ENCODE measurements at places on chromosomes 11 and 22.
A peak's percentile ranks its signal among the peaks of the same experiment; 100 is the strongest.

DNA sequence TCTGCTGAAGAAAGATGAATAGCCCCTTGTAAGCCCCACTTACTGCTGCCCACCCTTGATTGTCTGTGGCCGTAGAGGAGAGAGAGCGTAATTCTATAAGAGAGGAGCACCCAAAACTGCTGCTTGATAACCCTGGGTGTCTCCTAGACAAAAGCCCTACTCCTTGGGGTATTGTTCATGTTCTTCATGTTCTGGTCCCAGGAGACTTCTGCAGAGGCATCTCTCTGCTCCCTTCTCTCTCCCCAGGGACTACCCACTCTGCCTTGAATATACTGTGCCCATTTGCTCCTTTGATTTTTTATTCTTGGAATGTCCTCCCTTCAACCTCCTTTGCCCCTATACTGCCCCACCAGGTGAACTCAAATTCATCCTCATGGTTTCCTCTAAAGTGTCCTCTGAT, 417.8 kb upstream of the CADM1 start:
- DNase-seq = no peak

- DNase-seq = no peak
These were observed 38.5 kb downstream of the SHANK2 start for GRCh38 chr11:71213696-71214552.

DNA sequence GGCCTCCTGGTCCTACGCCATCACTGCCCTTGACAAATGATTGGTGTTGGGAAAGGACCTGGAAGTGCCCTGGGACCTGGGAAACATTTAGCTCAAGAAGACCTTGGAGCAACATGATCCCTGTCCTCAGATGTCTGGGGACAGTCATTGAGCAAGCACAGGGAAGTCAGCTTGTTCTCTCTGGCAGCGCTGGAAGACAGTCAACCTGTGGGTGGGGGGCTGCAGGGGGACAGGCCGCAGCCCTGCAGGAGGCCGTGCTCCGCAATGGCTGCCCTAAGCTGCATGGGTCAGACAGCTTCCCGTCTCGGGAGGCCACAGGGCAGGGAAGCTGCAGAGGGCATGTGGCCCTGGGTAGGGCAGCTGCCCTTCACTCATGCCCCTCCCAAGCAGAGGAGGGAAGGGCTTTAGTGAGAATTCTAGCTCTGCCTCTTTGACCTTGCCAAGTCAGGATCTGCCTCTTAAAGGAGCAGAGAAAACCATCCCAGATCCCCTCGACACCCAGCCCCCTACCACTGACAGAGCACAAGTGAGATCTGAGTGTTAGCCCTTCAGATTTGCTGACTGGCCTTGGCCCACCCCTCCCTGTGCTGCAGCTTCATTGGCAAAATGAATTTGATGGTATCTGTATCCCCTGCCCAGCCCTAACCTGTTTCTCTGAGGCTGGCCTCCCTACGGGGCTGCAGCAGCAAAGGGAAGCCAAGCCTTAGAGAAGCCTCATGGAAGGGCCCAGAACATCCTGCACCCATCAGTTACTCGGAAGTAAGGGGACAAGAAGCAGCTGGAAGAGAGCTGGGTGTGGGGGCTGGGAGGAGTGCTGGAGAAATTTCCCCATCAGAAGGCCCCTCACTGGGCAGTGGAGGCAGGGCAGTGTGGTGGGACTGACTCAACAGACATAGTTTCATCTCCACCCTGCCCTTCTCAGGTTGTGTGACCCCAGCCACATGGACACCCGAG, 6.2 kb upstream of the SREBF2 start:
- no peak for DNase-seq

DNA sequence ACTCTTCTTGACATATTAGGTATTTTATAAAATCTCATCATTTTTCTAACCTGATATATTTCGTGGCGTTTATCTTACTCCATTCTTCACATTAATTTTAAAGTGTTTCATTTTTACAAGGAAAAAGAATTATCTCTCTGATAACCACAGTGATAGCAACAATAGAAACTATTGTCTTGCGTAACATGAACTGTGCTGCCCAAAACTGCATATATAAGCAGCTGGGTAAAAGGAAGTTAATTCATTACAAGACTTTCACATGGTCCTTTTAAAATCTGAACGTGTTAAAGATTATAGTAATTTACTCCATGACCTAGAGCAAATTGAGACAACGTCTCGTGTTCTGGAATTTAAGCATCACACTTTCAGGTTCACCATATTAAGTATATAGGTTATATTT, 210.4 kb upstream of the GRIA4 start:
- DNase-seq = no peak

DNA sequence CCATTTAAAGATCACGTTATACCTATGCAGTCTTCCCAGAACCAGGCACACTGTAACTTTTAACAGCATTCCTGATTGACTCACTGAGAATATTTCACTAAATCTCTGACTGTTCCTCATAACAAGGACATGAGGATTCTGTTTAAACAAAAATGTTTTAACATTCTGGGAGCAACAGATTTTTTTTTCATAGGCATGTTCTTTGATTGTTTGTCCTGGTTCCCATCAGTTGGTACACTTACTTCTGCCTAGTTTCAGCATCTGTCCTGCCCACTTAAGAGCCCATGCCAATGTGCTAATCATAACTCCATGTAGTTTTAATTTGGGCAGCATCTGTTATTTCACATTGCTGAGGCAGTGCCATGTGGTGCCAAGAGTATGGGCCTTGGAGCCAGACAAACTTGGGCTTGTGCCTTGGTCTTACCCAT, 138.5 kb upstream of the CTSC start:
- DNase-seq = no peak

DNA sequence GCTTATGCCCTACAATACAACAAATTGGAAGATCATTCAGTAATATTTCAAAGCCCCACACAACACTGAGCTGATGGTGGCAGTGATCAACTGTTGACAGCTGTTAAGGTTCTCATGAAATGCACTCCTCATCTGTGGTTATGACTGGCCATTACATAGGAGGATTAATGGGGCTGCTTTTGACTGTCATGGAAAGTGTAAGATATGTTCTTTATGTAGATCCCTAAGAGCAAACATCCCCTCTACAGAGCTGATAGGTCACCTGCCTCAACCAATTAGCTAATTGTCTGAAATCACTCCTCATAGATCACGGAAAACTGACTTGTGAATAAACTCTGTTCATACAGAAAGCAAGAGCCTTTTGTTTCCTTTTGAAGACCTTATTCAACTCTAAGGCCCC, 78.1 kb downstream of the GAB2 start:
- DNase-seq = no peak

- no peak for DNase-seq
These were observed 710 bp downstream of the MTCH2 start for GRCh38 chr11:47641600-47642098.

- no peak for DNase-seq
These were observed 7.2 kb upstream of the FLRT1 start for GRCh38 chr11:64028398-64029115.

DNA sequence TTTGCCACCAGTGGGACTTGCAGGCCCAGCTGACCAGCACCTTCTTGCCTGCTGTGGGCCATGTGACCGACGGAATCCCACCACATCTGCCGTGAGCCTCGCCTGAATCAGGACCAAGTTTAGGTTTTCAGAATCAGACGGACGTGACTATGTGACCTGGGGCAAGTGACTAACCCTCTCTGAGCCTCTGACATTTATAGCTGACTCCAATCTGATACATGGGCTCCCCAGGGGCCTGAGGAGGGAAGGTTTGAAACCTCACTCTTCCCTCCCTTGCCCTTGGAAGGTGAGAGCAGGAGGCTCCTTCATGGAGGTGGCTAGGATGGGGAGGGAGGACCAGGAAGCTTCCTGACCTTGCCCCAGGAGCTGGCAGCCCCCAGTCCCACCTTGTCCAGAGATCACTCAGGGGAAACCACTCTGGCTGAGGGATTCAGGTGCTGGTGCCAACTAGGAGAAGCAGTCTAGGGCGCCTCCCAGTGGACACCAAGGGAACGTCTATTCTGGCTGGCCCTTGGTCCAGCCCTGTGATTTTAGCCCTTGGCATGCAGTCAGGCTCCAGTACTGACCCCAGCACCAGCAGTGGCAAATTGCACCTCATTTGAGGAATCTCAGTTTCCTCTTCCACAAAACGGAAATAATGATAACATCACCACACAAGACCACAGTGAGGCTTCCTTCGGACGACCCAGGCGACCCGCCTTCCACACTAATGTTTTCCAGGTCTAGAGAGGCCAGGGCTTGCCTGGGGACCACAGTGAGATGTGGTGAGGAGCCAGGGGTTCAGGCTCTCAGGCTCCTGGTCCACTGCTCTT, 47.2 kb upstream of the SYT7 start:
- no peak for DNase-seq

DNA sequence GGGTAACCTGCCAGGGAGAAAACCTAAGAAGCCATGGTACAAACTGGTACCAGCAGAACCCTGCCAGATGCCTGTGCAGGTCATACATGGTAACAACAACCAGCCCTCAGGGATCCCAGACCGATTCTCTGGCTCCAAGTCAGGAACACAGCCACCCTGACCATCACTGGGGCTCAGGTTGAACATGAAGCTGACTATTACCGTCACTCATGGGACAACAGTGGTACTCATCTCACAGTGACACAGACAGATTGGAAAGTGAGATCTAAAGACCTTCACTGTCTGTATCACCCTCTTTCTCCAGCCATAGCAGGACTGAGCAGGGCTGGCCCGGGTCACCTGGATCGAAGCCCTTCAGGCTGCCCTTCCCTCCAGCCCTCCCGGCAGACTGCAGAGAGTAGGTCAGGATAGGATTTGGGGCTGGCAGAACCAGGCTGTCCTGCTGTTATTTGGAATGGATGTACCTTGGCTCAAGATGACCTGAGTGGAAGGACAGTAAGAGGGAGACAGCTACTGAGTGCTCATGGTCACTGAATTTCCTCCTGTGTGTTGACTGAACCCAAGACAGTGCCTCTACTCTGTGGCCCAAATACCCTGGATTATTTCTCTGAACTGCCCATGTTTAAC, 94.7 kb downstream of the GGTLC2 start:
- DNase-seq = no peak

DNA sequence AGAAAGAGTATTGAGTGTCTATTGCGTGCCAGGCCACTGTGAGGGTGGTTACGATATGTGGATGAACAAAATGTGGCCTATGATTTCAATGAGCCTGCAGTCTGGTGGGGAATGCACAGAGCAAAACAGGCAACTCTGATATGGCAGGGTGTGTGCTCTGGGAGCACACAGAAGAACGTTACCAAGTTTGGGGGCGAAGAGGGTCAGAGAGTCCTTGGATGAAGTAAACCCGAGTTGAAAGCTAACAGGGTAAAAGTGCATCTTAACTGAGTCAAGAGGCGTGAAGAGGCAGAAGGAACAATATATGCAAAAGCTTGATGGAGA, 258 bp downstream of the CFAP68 start:
- no peak for DNase-seq

- no peak for DNase-seq
These were observed 36.7 kb downstream of the TPBGL start for GRCh38 chr11:75277211-75277805.

GRCh38 chr22:50081426-50082196, 3.6 kb downstream of the MLC1 start:
- no peak for DNase-seq

DNA sequence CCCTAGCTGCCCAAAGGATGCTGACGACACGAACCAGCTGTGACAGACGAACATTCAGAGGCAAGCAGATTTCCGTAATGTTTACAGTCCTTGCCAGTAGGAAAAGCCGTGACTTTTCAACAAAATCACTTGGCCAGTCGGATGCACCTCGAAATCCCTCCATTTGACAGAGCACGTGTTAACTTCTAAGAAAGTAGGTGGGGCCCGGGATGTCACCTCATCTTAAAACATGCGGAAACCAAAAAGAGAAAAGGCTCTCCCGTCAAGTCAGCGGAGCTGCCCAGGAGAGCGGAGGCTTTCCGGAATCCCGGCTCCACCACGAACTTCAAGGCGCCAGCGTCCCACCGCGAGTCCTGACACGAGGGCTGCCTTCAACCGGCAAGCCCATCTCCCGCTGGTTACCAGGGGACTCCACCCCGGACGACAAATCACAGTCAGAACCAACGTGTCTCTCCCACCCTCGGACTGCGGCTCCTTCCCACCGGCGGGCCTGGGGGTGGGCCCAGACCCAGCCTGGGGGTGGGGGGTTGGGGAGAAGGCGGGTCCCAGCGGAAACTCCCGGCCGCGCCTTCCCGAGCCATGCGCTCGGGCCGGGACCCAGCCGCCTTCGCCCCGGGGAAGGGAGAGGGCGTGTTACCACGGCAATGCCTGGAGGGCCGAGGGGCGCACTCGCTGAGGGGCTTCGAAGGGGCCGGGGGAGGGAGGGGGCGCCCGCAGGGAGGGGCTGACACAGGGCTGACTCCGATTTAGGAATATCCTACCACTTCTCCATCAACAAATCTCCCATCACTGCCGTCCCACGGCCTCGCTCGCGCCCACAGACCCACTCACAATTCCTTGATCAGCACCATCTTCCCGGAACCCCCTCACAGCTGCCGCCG, 475 bp downstream of the PITPNB start:
- peak; percentile 34 for DNase-seq

GRCh38 chr11:57100638-57101331, 81.0 kb upstream of the LRRC55 start:
- no peak for DNase-seq

DNA sequence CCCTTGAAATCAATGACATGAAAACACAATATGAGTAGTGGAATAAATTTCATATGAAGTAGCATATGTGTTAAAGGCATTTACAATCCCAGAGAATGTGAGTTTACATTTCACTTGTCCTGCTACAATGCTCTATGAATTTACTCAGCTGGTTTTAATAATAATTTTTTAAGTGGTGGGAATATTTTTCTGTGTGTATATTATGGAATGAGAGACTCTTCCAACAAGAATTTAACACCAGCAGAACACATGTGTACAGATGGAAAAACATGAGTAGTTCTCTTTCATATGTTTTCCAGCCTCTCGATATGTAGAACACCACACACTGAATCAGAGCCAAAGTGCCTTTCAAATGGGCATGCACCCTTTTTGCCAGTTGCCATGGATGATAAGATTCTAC, 170.4 kb downstream of the MAML2 start:
- DNase-seq = no peak

DNA sequence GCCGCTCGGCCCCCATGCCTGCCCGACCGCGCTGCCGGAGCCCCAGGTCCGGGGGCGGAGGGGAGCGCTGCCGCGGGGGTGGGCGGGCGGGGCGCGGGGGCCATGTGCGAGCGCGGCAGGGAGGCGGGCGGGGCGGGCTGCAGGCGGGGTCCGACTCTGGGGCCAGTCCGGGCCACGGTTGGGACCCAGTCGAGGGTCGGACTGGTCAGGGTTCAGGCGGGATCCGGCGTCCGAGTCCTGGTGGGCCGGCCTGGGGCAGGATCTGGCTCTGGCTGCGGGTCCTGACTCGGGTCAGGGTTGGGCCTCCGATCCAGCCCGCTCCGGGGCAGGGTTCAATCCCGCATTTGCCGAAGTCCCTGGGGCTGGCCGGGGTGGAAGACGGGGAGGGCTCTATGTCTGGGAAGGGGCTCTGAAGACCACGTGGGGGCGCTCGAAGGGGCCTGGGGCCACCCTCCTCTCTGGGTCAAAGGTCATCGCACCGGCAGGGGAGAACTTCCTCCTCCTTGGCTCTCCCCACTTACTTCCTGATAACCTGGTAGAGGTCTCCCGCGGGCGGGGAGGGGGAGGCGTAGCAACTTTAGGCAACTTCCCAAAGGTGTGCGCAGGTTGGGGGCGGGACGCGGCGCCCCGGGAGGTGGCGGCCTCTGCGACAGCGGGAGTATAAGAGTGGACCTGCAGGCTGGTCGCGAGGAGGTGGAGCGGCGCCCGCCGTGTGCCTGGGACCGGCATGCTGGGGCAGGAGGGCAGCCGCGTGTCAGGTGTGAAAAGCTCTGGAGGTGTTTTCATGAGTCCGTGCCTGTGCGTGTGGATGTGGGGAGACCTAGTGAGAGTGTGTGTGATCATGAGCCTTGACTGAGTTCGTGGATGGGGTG, 603 bp downstream of the ESRRA start:
- no peak for DNase-seq

GRCh38 chr11:115477410-115477809, 26.8 kb downstream of the CADM1 start:
- no peak for DNase-seq

Data from omental fat pad (tissue), 4 donors.